Dorsolateral prefrontal cortex (tissue), 122 donors: ENCODE measurements at places on chromosomes 4 and X.

GRCh38 chr4:33696586-33696985 is 2547.7 kb downstream of the ARAP2 start:
- DNase-seq: no peak

GRCh38 chr4:177483271-177483670 is 41.0 kb upstream of the AGA start:
- no peak for DNase-seq

DNA sequence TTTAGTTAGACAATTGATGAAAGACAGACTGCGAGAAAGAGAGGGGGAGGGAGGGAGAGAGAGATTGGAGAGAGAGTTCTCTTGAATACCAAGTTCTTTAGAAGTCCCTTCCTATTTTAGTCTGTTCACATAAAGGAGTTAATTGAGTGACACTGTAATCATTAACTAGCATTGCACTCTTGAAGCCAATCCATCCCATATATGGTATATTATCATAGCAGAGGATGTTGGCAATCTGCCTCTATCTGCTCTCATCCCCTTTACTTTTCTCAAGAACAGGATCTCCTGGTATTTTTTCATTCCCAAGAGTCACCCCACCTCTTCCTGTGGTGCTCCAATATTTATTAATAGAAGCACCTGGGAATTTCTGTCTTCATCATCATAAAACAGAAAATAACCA is 959.6 kb upstream of the NDST4 start:
- DNase-seq: no peak

GRCh38 chr4:93684571-93684970 is 144.0 kb upstream of the ATOH1 start:
- no peak for DNase-seq

GRCh38 chr4:119683518-119683917 is 54.9 kb upstream of the PDE5A start:
- DNase-seq: no peak

DNA sequence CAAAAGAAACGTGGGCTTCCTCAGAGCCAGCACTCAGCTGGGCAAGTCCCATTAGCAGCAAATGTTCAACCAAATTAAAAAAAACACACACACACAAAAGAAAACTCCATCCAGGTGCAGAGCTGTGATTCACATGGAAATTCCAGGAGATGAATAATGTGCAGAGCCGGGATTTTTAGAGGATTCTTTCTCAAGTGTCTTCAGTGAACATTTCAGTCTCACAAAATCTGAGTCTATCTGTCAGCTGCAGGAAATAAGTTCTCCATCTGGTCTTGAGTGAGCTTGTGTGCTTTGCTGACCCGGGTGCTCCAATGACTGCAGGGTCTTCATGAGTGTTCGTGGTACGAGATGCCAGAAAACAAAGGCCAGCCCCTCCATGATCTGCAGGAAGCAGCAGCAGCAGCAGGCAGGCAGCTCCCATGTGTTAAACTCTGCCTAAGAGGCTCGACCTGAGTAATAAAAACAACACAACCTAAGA is 44.3 kb downstream of the RASGEF1B start:
- DNase-seq: no peak

GRCh38 chrX:11760958-11761357 is 2.9 kb downstream of the MSL3 start:
- no peak for DNase-seq

GRCh38 chr4:112819729-112820128 is 182.8 kb downstream of the LARP7 start:
- DNase-seq: no peak

- DNase-seq: no peak
Measured at GRCh38 chr4:88765729-88766128, 68.1 kb upstream of the NAP1L5 start.

DNA sequence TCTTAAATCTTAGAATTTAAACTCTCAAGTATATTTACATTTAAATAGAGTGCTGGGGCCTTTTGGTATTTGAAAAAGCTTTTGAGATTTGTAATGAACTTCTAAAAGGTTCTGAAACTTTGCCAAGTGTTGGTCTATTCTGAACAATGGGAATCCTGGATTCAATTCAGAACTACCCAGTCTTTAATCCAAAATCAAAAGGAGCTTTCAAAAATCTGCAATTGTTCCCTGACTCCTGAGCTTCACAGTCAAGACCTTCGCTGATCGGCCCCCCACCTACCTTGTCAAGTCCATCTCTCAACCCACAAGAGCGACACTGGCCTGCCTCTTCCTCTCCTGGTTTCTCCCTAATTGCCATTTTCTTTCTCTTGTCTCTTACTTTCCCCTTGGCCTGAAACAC is 666.1 kb upstream of the BOD1L1 start:
- DNase-seq: no peak

GRCh38 chrX:96383428-96383827 is 301.2 kb upstream of the DIAPH2 start:
- DNase-seq: no peak

- DNase-seq: no peak
Measured at GRCh38 chr4:127623797-127624083, 9.0 kb upstream of the INTU start.

GRCh38 chr4:6730603-6731317 is 14.8 kb downstream of the BLOC1S4 start:
- DNase-seq: no peak

DNA sequence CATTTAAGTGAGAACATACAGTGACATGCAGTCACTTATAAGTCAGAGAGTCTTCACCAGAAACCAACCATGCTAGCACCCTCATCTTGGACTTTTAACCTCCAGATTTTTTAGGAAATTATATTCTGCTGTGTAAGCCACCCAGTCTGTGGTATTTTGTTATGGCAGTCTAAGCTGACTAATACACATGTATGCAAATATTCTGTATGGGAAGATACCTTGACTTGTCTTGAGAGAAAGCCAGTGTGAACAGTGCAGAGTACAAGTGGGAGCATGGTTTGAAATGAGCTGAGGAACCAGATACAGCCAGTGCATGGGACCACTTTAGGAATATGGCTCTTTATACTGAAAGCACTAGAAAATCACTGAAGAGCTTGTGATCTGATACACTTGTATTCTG is 110.4 kb upstream of the MAP9 start:
- no peak for DNase-seq

DNA sequence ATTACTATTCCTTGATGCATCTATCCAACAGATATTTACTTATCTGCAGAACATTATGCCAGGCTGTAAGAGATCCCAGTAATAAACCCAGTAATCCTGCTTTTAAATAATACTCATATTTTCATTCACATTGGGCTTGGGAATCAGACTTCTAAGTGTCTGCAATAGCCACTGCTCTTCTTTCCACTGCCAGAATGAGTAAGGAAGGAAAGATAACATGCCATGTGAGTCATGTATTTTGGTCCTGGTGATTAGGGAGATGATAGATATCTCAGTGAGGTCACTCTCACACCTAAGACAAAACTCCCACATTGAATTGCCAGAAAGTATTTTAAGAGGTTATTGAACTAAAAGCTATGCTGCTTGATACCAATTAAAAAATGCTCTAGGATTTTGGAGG is 13.9 kb upstream of the HEPH start:
- no peak for DNase-seq

GRCh38 chrX:108511721-108512120 is 72.1 kb downstream of the COL4A5 start:
- DNase-seq: no peak

DNA sequence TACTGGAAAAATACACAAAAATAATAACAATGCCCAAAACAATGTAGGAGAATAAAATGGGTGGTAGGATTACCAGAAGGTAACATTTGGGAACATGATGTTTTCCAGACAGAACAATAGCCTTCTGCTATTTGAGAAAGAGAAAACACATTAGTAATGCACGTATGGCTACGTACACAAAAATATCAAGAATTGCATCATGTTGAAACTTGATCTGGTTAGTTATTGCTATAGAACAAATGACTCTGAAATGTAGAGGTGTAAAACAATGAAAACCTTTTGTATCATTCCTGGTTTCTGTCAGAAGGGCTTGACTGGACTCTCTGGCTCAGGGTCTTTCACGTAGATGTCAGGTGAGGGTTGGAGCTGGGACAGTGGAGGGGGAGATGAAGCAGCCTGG is 1040.0 kb downstream of the FAT4 start:
- no peak for DNase-seq
